ENCODE measurements at places on chromosomes 5 and 9.

GRCh38 chr5:149338364-149338763 lies 6.9 kb upstream of the GRPEL2 start:
- no peak for DNase-seq

GRCh38 chr5:72844218-72844603 lies 27.8 kb downstream of the TNPO1 start:
- no peak for DNase-seq

DNA sequence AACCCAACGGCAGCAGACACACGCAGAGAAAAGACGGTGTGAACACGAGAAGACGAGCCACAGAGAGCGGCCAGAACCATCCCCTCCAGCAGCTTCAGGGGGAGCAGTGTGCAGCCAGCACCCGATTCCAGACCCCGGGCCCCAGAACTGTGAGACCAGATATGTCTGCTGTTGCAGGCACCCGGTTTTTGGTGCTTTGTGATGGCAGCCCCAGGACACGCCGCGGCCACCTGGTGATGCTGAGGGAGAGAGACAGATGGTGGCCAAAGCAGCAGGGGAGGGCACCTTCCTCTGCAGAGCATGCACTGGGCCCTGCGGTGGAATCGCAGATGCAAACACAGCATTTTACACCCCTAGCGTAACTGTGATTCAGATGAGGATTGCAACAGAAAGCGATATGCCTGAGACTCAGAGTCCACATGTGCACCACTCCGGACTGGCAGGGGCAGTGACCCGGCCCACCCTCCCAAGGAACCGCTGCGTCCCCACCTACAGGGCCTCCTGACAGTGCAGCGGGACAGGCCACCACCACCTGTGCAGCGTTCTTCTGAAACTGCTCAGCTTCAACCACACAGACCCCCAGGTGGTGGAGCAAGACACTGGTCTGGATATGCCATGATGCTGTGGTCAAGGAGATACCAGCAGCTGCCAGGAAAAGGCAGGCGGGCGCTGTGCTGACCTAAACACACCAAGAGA lies 24.0 kb downstream of the ZDHHC11B start:
- DNase-seq, result no peak

DNA sequence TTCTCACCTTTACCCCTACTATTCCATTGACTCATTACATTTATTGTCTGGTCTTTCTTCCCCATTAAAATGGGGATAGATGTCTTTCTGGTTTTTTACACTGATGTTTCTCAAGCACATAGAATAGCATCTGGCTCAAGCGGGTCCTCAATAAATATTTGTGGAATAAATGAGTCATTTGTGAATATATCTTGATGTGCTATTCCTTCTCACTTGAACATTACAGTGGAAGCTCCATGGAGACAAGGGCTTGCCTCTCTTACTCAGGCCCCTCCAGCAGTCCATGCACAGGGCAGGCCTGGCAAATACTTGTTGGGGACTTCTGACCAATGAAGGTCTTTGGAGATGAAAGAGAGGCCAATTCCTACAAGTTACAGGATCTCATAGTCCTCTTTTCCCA lies 151.7 kb upstream of the TAS2R1 start:
- DNase-seq, result no peak

GRCh38 chr9:91196103-91196950 lies 165.4 kb downstream of the AUH start:
- no peak for DNase-seq

- no peak for DNase-seq
Observed at GRCh38 chr5:179377421-179378115, 32.3 kb upstream of the ADAMTS2 start.

DNA sequence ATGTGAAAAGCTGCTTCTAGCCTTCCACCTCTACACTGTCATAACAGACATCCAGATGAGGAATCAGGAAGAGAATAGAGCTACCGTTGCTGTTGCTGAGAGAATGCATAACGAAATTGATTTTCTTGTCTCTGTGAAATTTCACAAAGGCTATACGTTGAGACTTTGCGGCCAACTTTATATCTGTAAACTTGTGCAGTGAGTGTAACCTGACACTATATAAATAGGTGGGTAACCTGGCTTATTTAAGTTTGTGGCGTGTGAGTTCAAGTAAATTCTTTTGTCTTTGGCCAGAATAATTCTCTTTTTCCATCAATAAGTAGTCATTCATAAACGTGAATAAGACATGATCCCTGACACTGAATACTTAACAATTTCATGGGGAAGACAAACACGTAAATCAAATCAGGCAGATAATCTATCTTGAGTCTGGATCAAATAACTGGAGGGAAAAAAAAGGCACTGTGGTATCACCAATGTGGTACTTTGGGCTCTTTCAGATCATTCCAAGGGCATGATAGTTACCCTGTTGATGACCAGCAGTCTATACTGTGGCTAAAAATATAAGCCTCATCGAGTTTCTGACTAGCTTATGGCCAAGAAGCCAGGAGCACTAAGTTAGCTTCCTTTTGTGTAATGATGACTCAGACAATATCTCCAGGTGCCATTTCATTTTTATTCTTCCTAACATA lies 98.2 kb upstream of the RASA1 start:
- no peak for DNase-seq
